Fibroblast of villous mesenchyme (primary cell): ENCODE measurements at places on chromosomes 6 and 20. TPM values are rescaled to one million over a fixed set of nuclear protein-coding genes. Genes with fewer than 3 reads are reported as not detected.

The XKR7 gene
- not detected in 2 replicates for total RNA-seq

The IRF4 gene
- under 0.01 TPM in 1 of 2 replicates, not detected in the other for total RNA-seq

The LPIN3 gene
- 5.6 and 7.4 TPM in 2 replicates for total RNA-seq

GRCh38 chr6:28953039-28953584 lies 29.3 kb upstream of the TRIM27 start:
- peak; percentile 61 for DNase-seq

GRCh38 chr6:41503827-41504465 lies 42.2 kb upstream of the FOXP4 start:
- peak; percentile 72 for DNase-seq

DNA sequence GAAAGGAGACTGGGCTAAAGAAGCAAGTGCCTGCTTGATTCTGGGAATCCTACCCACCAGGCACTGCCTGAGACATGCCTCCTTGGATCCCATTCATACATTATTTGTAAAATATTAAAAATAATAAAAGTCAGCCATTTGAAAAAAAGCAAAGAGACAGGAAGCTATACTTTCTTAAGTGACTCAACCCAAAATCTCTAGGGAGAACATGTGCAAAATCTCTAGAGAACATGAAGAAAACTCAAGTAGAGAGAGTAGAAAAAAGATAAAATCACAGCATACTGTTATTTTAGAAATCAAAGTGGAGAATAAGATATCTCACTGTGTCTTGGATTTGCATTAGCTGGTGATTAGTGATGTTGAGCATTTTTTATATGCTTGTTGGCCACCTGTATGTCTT lies 197.2 kb upstream of the GGTLC1 start:
- no peak for DNase-seq

- no peak for DNase-seq
Observed at GRCh38 chr6:20432692-20433091, 31.0 kb downstream of the E2F3 start.

DNA sequence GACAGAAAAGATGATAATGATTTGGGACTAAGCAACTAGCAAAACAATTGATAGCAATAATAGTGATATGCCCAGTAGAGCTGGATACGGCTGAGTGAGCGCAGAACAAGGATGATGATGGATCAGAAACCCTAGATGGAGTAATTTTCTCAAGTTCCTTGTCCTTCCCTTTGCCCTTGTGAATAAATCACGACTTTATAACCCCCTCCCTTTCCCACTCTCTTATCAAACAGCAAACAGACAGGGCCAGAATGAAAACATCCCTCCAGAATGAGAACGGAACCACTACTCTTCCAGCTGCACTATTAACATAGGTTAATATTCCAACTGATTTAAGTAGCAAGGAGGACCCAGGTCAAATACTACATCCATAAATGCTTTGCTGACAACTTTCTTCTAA lies 1.3 kb upstream of the MTFR2 start:
- DNase-seq = no peak
